ENCODE measurements at places on chromosomes 6 and 20.
A peak's percentile ranks its signal among the peaks of the same experiment; 100 is the strongest.

GRCh38 chr6:53959717-53960116, 151.5 kb upstream of the MLIP start:
- no peak overlapping the region for H3K27ac ChIP-seq
- H3K4me3 ChIP-seq = no peak overlapping the region
- H3K27me3 ChIP-seq = no peaks in the 10 kb centered on the region
- no peaks in the 10 kb centered on the region for H3K4me1 ChIP-seq

DNA sequence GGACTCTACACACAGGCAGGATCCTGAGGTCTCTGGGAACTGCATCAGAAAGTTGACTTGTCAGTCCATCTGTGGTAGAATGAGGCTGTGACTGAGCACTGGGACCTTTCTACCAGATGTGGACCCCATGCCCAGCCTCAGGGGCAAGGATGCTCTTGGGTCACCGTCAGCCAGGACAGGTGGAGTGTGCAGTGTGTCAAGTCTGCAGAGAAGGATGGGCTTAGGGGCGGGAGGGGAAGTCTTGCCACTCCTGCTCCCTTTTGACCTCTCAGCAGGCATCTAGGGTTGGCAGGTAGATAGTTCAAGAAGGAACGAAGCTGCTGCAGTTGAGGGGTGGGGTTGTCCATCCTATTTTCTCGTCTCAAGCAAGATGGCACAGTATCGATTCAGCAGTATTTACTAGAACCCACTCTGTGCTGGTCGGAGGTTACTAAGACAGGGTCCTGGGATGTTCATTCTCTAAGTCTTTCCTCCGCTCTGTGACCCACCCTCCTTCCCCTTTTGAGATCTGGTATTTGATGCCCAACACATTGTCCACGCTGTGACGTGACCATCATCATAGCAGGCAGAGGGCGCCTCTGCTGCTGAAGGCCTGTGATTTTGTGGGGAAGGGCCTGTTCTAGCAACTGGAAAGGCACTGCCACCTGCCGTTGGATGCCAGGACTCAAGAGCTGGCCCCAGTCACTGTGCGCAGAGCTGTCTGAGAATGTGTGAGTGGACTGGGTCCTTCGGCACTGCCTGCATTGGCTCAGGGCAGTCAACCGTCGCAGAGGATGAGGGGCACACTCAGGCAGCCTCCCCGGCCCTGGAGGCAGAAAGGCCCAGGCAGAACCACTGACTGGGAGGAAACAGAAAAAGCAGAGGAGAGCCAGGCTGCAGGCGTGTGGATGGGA, 23.2 kb downstream of the RBCK1 start:
- peak; percentile 43 for DNase-seq
- peaks cover 71% of the 10 kb centered on the region for H3K36me3 ChIP-seq
- no peak overlapping the region for H3K27ac ChIP-seq
- H3K27me3 ChIP-seq = no peaks in the 10 kb centered on the region

DNA sequence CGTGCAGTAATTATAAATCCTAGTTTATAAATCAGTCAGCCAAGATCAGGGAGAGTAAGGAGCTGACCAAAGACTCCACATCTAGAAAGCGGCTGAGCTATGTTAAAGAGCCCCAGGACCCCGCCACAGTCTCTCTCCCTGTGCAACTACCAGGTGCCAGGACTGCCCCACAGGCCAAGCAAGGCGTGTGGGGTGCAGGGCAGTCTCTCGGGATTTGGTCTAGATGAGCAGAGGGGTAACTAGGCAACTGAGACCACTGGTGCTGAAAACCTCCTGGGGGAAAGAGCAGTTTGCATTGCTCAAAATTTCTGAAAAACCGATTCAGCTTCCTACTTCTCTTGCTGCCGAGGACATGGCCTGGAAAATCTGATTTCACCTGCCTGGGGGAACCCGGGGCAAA, 10.4 kb downstream of the PMEPA1 start:
- no peaks in the 10 kb centered on the region for H3K36me3 ChIP-seq
- H3K27me3 ChIP-seq = peaks cover 3% of the 10 kb centered on the region
- no peak for DNase-seq
- H3K4me1 ChIP-seq = no peaks in the 10 kb centered on the region

GRCh38 chr6:121491576-121491975, 56.1 kb downstream of the GJA1 start:
- no peaks in the 10 kb centered on the region for H3K27me3 ChIP-seq
- no peak for DNase-seq
- H3K36me3 ChIP-seq = no peaks in the 10 kb centered on the region
- H3K4me3 ChIP-seq = no peak overlapping the region
- no peak overlapping the region for H3K27ac ChIP-seq

GRCh38 chr6:105911106-105911629, 175.0 kb upstream of the PRDM1 start:
- H3K4me3 ChIP-seq = no peak overlapping the region
- no peaks in the 10 kb centered on the region for H3K36me3 ChIP-seq
- DNase-seq = no peak
- no peak overlapping the region for H3K27ac ChIP-seq
- H3K27me3 ChIP-seq = no peaks in the 10 kb centered on the region

DNA sequence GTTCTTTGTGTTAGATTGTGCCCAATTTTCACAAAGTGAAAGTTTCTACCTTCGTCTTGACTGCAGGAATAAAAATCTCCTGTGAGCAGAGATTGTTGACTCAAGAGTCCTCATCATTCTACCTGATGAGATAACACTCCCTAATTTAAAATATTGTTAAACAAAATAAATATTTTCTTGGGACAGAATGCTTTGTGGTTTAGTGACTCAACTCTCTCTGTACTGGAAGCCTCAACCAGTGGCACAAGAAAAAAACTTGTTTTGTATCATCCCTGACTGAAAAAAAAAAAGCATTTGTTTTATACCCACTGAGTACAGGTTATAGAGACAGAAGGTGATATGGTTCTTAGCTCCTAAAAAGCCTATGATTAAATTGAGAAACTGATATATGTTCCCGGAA, 78.9 kb downstream of the CRYBG1 start:
- DNase-seq = no peak
- no peaks in the 10 kb centered on the region for H3K36me3 ChIP-seq

- peaks cover 96% of the 10 kb centered on the region for H3K27me3 ChIP-seq
- peaks cover 2% of the 10 kb centered on the region for H3K4me1 ChIP-seq
- H3K4me3 ChIP-seq = no peak overlapping the region
- no peak overlapping the region for H3K27ac ChIP-seq
- H3K36me3 ChIP-seq = no peaks in the 10 kb centered on the region
Observed at GRCh38 chr6:1380625-1381427, 8.6 kb upstream of the FOXF2 start.

DNA sequence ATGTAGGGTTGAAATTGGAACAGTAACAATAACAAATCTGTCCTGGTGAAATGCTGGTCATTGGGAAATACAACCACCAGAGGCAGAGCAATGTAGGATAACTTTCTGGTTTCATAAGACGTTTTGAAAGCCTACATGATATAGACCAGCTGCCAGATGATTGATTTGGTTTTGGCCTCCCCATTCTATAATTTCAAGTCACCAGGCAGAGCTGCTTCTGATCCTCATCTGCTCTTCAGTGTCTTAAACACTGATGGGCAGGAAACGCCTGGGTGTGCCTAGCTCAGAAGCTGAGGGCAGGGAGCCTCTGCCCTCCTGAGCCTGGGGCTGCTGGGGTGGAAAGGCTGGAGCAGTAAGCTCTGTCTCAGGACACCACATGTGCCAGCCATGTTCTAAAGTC, 24.5 kb downstream of the DHX35 start:
- H3K4me3 ChIP-seq = no peak overlapping the region
- DNase-seq = no peak
- H3K27ac ChIP-seq = no peak overlapping the region
- peaks cover 4% of the 10 kb centered on the region for H3K4me1 ChIP-seq

DNA sequence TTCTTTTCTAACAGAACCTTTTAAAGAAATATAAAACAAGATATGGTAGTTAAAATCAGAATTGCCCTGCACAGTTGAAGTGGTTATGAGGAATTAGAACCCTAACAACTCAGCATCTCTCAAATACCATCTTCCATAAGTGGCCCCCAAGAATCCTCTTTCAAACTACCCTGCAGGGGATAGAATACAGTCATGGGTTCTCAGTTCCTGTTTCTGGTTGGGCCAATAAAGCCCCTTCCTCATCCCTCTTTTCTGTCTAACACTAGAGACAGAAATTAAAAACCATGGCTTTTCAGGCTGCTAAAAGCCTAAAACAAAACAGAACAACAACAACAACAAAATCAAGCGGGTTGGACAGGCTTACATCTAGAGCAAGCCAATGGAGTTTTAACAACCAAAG, 6.7 kb upstream of the LCA5 start:
- no peaks in the 10 kb centered on the region for H3K27me3 ChIP-seq
- no peaks in the 10 kb centered on the region for H3K36me3 ChIP-seq

- H3K27ac ChIP-seq = no peak overlapping the region
- peaks cover 13% of the 10 kb centered on the region for H3K4me1 ChIP-seq
- no peaks in the 10 kb centered on the region for H3K27me3 ChIP-seq
- H3K4me3 ChIP-seq = no peak overlapping the region
- H3K36me3 ChIP-seq = no peaks in the 10 kb centered on the region
Observed at GRCh38 chr6:168129292-168130167, 50.5 kb upstream of the FRMD1 start.

- no peak overlapping the region for H3K27ac ChIP-seq
- H3K4me3 ChIP-seq = no peak overlapping the region
- DNase-seq = no peak
- no peaks in the 10 kb centered on the region for H3K4me1 ChIP-seq
- peaks cover 2% of the 10 kb centered on the region for H3K36me3 ChIP-seq
Observed at GRCh38 chr6:158803733-158804143, 15.4 kb downstream of the EZR start.

DNA sequence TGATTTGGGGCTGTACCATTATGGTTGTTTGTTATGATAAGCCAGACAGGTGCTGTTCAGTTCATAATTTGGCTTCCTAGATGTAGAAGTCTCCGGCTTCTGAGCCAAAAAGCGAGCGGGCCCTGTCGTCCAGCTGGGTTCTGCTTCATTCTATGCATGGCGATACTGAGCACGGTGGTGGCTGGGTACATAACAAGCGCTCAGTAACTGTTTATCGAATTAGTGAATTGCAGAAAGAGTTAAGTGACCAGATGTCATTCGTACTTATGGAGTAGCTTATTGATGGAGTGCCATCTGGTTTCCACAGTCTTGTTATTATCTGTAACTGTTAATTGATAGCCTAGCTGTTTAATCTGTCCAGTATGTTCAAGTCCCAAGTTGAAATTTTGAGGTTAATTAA, 85.0 kb downstream of the DTD1 start:
- no peak overlapping the region for H3K4me3 ChIP-seq
- DNase-seq = no peak
- peaks cover 3% of the 10 kb centered on the region for H3K4me1 ChIP-seq
- H3K36me3 ChIP-seq = no peaks in the 10 kb centered on the region

- no peak overlapping the region for H3K4me3 ChIP-seq
- DNase-seq = no peak
- no peak overlapping the region for H3K27ac ChIP-seq
- H3K4me1 ChIP-seq = peaks cover 52% of the 10 kb centered on the region
- H3K36me3 ChIP-seq = no peaks in the 10 kb centered on the region
- no peaks in the 10 kb centered on the region for H3K27me3 ChIP-seq
Observed at GRCh38 chr6:89564752-89565427, 73.7 kb downstream of the LYRM2 start.

GRCh38 chr20:4901031-4901818, 100.1 kb downstream of the SLC23A2 start:
- H3K27ac ChIP-seq = no peak overlapping the region
- H3K4me1 ChIP-seq = peaks cover 6% of the 10 kb centered on the region
- peaks cover 2% of the 10 kb centered on the region for H3K36me3 ChIP-seq
- H3K4me3 ChIP-seq = no peak overlapping the region
- DNase-seq = no peak
- H3K27me3 ChIP-seq = no peaks in the 10 kb centered on the region

GRCh38 chr6:107033126-107033525, 5.1 kb downstream of the MTRES1 start:
- H3K27ac ChIP-seq = no peak overlapping the region
- H3K27me3 ChIP-seq = no peaks in the 10 kb centered on the region
- no peak for DNase-seq
- H3K36me3 ChIP-seq = peaks cover 27% of the 10 kb centered on the region
- no peaks in the 10 kb centered on the region for H3K4me1 ChIP-seq
- no peak overlapping the region for H3K4me3 ChIP-seq

DNA sequence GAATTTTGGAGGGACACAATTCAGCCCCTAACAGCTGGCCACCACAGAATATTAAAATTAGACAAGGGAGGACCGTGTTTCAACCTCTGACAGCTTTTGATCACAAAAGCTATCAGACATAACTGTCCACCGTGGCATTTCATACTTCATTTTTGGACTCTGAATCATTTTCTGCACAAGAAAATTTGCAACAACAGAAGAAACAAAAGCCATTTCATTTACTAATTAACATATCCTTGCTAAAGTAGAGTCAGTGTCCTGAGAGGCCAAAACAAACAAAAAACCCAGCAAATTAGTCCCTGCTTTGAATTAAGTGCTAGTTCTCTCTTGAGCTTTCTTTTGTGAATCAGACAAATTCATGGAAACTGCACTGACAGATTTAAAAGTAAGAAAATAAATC, 17.6 kb upstream of the COL12A1 start:
- no peak overlapping the region for H3K27ac ChIP-seq
- H3K4me1 ChIP-seq = no peaks in the 10 kb centered on the region
- H3K27me3 ChIP-seq = no peaks in the 10 kb centered on the region
- no peak overlapping the region for H3K4me3 ChIP-seq
- DNase-seq = no peak

DNA sequence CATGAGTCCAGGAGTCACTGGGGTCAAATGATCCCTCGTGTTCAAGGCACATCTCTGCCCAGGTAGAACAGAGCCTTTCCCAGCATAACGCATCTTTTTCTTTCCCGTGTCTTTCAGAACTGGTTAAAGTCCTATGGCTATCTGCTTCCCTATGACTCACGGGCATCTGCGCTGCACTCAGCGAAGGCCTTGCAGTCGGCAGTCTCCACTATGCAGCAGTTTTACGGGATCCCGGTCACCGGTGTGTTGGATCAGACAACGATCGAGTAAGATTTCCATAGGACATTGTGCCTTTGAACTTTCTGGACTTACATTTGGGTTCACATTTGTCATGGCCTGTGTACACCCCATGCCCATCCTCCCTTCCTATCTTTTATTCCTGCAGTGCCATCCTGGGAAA, 20.2 kb downstream of the MMP24 start:
- no peak overlapping the region for H3K27ac ChIP-seq
- no peak overlapping the region for H3K4me3 ChIP-seq
- no peaks in the 10 kb centered on the region for H3K36me3 ChIP-seq

DNA sequence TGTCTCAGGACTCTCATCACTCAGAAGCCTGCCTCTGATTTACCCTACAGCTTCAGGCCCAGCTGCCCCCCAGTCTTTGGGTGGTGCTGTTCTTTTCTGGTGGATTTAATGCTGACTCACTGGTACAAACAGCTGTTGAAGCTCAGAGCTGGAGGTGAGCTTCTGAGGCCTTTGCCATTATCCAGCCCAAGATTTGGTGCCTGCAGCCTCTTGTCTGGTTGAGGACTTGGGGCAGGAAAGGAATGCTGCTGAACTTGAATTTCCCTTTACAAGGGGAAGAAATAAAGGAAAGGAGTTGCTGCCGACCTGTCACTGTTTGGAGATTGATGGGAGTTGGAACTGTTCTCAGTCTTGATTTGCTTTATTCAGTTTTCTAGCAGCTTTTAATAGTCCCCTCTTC, 19.8 kb downstream of the ABCF1 start:
- peaks cover 97% of the 10 kb centered on the region for H3K36me3 ChIP-seq
- H3K27me3 ChIP-seq = no peaks in the 10 kb centered on the region
- H3K4me3 ChIP-seq = no peak overlapping the region
- H3K27ac ChIP-seq = no peak overlapping the region
- H3K4me1 ChIP-seq = no peaks in the 10 kb centered on the region
- no peak for DNase-seq

Measured in neuronal stem cell (in vitro differentiated cells).